Activated CD4-positive, alpha-beta T cell treated with anti-CD3 and anti-CD28 coated beads, Interleukin-2, amount 50 U/mL, for 4 hours (primary cell): ENCODE measurements at places on chromosomes 4 and X.

GRCh38 chr4:26343038-26343398 lies 22.2 kb downstream of the RBPJ start:
- no peak for DNase-seq

DNA sequence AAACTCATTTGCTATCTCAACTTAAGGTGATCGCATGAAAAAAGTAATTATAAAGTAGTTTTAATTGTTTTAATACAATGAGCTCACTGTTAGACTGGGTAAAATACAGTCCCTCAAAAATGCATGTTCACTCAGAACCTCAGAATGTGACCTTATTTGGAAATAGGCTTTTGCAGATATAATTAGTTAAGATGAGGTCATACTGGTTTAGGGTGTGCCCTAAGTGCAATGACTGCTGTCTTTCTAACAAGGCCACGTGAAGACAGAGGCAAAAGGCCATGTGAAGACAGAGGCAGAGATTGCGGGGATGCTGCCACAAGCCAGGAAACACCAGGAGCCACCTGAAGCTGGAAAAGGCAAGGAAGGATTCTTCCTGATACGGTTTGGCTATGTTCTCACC lies 262.1 kb downstream of the NKX6-1 start:
- no peak for DNase-seq

GRCh38 chrX:48509619-48510018 lies 827 bp downstream of the PORCN start:
- no peak for DNase-seq

- no peak for DNase-seq
Measured at GRCh38 chrX:38379088-38379487, 26.7 kb downstream of the OTC start.

DNA sequence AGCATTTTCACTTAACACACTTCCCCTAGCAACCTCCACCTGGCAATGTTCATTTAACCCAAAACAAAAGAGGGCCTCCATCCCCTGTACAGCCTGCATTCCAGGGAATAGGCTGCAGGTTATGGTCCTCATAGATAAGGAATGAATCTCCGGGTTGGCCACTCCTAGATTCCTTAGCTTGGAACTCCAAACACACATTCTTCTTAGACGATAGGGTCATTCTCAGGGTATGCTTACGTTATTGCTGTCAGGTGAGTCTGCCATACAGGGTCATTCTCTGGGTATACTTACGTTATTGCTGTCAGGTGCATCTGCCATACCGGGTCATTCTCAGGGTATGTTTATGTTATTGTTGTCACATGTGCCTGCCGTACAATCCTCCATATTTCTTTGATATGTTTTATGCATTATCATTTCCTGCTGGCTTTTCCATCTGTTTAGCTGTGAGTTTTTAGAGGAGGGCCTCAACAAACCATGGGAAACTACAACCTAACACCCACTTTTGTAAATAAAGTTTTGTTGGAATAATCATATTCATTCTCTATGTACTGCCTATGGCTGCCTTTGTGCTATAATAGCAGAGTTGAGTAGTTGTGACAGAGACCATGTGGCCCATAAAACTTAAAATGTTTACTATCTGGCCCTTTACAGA lies 8.2 kb upstream of the AFF1 start:
- no peak for DNase-seq

DNA sequence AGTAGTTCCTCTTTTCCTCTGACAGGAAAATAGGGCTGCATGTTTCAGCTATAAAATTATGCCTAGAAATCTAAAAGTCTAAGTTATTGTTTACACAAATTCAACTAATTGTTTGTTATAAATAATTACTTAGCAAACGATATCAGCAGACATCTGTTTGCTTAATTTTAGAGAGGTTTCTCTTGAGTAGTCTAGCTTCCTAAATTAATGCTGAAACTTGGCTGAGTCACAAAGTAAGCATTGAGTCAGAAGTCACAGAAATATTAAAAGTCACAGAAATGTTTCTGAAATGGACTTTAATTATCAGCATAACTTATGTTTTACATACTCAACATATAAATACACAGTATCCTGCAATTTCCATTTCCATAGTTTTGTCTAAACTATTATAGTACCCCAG lies 1044.0 kb downstream of the CCSER1 start:
- DNase-seq = no peak

- no peak for DNase-seq
Measured at GRCh38 chrX:22095286-22095685, 63.2 kb downstream of the PHEX start.

DNA sequence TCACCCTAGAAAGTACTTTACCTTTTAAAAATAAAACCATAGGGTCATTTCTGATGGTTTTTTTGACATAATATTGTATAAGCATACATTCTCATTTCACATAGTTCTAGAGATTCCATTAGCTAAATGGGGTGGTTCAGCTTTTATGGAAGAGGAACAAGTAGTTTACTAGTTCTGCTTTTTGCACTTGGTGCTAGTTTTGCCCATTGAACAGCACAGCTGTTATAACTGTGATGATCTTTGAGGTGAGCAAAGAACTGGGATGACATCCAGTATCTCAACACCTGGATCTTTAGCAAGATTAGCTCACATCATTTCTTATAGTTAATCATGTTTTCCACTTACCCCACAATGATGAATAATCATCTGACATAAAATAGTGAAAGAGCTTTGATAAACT lies 40.9 kb downstream of the MOB1B start:
- no peak for DNase-seq

DNA sequence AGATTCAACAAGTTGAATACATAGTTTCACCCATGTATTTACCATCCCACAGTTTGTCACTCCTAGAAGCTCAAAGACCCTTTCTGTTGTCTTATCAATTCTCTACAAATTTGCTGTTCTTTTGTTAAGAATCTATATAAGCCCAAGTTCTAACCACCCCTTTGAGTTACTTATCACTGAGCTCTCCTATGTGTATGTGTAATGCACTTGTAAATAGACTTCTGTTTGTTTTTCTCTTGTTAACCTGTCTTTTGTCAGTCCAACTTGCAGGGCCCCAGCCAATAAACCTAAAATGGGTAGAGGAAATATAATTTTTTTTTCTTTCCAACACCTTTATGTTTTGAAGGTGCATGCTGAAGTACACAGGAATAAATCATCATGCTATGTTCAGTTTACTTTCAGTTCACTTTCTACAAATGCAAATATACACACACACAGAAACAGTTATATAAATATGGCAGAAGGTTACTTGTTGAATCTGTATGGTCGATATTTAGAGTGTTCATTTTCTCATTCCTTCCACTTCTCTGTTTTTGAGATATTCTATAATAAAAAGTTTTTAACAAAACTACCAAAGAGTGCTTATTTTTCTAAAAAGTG lies 22.3 kb upstream of the CLOCK start:
- DNase-seq = no peak

DNA sequence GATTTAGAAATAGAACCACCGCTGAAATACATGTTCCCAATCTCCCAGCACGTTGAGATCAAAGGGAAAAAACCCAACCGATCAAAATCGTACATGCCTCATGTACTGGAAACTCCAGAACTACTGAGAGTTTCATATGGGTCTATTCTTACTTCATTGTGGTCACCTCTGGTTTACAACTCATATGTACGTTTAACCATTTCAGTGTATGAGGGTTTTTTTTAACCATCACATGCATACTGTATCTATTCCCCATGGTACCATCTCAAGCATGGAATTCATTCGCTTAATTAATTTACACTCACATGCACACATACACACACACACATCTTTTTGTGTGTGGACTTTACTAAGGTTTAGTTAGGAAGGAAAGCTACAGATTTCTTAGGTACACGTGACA lies 46.0 kb upstream of the CLNK start:
- no peak for DNase-seq

DNA sequence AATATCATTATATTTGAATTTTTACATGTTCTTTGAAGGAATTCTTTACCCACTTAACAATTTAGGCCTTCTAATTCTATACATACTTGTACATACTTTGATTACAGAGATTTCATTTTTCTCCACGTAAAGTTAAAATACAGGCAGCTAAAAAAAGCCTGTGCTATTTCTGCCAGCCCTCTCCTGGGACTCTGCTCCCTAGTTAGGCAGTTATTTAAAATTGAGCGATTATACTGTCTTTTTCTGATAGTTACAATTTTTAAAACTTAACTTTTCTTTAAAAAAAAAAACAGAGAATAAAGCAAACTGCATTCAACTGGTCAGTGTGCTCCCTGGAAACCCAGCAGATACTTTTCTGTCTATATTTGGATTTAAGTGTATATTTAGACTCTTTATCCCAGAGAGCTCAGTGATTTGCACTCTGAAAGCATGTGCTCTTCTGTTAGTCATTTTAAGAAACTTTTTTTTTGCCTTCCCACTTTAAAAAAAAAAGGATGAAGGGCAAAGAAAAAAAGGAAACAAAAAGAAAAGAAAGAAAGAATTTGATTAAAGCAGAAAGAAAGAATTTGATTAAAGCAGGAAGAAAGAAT lies 18.1 kb upstream of the FAM241A start:
- DNase-seq = no peak

GRCh38 chr4:171981185-171981584 lies 168.0 kb downstream of the GALNTL6 start:
- DNase-seq = no peak

DNA sequence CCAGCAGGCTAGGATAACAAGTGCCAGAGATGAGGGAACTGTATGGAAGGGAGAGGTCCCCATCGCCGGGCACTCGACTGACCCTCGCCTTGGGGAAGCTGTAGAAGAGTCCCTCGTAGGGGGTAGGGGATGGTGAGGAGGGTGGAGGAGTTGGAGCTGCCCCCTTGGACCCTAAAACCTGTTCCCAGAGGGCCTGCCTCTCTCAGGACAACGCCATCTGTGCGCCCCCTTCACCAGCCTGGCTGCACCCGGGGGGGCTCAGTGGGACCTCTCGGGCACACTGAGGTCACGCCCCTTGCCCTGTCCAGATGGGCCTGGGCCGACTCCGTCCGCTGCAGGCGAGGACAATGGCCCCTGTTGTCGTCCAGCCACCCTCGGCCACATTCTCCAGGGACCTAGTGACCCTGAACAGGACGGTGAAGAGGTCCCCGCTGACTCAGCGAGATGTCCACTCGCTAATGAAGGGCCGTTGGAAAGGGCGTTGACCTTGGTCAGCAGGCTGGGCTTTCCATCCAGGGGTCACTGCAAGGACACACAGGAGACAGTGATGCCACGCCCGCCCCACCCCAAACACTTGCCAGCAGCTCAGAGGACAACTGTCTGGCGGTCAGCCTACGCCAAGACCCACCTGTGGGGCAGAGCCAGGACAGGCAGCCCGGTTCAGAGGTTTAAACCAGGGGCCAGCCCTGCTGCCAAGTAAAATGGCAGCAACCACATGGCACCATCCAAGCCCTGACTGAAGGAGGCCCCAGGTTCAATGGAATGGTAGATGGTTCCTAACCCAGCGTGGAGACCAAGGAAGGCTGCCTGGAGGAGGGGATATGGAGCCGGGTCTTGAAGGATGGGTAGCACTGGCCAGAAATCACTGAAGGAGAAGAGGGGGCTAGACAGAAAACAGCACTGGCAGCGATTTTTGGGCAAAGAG lies 51.2 kb downstream of the HMX1 start:
- DNase-seq = no peak

DNA sequence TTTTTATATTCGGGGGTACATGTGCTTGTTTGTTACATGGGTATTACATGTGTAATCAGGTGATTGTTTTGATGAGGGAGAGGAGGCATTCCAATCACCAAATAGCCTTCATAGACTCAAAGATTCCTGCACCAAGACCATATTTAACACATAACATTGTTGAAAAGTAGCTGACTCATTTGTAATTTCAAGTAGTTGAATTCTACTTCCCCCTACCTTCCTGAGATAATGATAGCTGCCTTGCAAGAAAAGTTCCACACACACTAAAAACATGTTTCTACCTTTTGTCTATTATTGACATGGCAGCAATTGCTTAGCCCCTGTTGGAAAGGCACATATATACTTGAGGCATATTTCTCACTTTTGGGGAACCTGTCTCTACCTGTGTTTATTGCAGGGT lies 16.1 kb downstream of the PGAM4 start:
- DNase-seq = no peak

GRCh38 chr4:119016636-119017035 lies 119.0 kb upstream of the MYOZ2 start:
- no peak for DNase-seq

DNA sequence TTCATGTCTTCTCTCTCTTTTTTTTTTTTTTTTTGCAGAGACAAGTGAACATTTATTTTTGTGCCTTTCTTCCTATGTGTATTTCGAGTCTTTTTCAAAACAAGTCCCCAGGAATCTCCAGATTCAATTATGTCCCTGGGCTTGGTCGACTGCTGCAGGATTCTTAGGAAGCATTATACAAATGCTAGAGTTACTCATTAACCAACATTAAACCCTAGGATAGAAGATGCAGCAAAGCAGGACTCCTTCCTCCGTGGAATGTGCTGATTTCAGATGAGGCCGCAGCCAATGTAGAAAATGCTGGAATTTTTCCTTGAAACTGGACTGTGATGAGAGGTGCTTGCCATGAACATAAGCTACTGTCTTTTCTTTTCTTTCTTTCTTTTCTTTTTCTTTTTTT lies 3.4 kb downstream of the ZNF81 start:
- DNase-seq = no peak

GRCh38 chr4:100357542-100357941 lies 160.3 kb downstream of the EMCN start:
- no peak for DNase-seq

GRCh38 chrX:65581661-65582339 lies 47.2 kb upstream of the LAS1L start:
- DNase-seq = peak; percentile 44

- no peak for DNase-seq
Measured at GRCh38 chrX:123830309-123830708, 29.5 kb upstream of the XIAP start.

GRCh38 chr4:52979020-52979419 lies 116.9 kb downstream of the RASL11B start:
- DNase-seq = no peak

DNA sequence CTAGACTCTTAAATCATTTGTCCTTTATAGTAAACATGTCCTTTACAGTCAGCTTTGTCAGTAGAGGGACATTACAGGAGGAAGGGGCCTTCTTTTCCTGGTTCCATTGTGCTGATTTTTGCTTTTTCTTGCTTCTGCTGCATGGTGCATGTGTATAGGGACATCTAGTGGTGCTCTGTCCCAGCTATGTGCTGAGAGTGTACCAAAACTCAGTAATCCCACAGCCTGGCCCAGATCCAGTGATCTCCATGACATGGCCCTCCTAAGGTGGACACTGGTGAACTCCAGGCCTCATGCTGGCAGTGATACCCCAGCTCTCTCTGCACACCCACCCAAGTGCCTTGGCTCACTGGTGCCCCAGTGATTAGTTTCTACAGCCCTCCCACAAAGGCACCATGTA lies 45.2 kb downstream of the MAGEB17 start:
- DNase-seq = no peak

DNA sequence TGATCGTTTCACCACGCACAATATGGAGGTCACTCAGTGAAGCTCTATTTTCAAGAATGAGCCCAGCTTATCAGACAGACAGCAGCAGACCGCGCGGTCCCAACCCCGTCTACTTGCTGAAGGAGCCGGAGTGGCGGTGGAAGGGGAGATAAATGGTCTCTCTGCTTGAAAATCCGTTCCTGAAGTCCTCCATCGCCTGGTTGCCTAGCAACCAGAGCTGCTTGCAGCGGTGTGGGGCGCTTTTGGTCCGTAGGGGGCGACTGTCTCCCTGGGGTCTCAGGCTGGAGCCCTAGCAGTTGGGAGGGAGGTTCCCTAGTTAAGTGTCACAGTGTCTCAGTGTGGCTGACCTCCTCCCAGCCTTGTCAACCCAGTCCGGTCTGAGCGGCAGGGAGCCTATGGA lies 8.3 kb upstream of the DLG3 start:
- no peak for DNase-seq
